Large intestine (tissue), 12 donors: ENCODE measurements at places on chromosomes 4 and X.

- no peak for DNase-seq
Measured at GRCh38 chr4:189765301-189765700, 175.4 kb upstream of the FRG1 start.

- no peak for DNase-seq
Measured at GRCh38 chrX:378443-378842, 8.3 kb downstream of the PPP2R3B start.

- DNase-seq: no peak
Measured at GRCh38 chr4:154390324-154390723, 101.3 kb downstream of the DCHS2 start.

DNA sequence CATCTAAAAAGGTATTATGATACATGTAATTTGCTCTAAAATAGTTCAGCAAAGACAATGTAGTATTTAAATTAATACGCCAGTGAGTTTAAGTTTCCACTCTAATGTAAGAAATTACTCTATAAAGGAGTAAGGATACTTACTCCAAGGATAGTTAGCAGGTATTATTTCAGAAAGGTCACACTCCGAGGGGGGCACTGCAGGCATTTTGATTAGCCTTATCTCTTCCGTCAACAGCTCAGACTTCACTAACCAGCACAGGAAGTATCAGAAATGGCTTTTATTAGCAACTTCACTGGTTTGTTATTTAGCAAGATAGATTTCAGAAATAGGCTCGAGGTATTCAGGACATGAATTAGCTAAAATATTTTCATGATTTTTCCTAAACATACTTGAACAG, 127.0 kb downstream of the COX18 start:
- DNase-seq: no peak

GRCh38 chr4:53520116-53520515, 71.2 kb downstream of the LNX1 start:
- DNase-seq: no peak

DNA sequence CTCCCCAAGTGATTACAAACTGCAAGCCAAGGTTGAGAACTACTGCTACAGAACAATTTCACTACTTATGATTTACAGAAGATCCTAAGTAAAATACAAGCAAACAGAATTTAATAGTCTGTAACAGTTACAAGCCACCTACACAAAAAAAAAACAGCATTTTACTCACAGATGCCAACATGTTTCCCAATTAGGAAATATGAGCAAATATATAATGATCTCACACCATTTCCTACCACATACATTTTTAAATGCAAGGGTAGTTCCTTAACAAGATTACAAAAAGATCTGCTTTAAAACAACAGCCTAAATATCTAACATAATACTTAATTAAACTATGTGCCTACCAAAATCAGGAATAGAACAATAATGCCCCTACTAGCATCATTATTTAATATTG, 63.4 kb downstream of the EFHC2 start:
- no peak for DNase-seq

GRCh38 chrX:47321823-47322371, 48.5 kb upstream of the ZNF157 start:
- DNase-seq: no peak

GRCh38 chr4:110636171-110636679, 13.3 kb upstream of the PITX2 start:
- no peak for DNase-seq

DNA sequence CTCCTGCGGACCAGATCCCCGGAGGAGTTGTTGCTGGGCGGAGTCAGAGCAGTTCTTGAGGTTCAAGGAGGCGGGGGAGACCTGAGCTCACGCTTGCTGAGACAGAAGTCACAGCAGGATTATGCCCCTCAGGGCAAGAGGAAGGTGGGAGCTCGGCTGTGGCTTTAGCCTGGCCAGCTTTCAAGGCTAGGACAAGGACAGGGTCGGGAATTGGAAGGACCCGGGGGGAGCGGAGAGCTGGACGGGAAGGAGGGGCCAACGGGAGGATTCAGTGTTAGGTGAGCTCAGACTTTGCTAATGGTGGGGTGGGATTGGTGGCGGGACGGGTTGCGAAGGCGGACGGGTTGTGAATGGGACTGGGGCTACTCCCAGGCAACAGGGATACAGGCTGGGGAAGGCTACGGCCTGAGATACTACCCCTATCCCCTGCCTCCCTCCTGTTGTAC, at the start of gene RIBC1:
Gene RIBC1 (plus strand): TSS at position 13 of the 446 bp plus-strand sequence. CDS start 3,404 bp downstream, outside the sequence.
- no peak for DNase-seq

GRCh38 chr4:29128810-29129209, 1591.4 kb upstream of the PCDH7 start:
- DNase-seq: no peak

DNA sequence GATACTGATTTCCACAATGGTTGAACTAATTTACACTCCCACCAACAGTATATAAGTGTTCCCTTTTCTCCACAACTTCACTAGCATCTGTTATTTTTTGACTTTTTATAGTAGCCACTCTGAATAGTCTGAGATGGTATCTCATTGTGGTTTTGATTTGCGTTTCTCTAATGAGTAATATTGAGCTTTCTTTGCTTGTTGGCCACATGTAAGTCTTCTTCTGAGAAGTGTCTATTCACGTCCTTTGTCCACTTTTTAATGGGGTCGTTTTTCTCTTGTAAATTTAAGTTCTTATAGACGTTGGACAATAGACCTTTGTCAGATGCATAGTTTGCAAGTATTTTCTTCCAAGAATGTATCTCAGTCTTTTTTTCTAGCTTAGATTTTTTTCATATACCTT, 10.0 kb downstream of the FBXW7 start:
- no peak for DNase-seq

DNA sequence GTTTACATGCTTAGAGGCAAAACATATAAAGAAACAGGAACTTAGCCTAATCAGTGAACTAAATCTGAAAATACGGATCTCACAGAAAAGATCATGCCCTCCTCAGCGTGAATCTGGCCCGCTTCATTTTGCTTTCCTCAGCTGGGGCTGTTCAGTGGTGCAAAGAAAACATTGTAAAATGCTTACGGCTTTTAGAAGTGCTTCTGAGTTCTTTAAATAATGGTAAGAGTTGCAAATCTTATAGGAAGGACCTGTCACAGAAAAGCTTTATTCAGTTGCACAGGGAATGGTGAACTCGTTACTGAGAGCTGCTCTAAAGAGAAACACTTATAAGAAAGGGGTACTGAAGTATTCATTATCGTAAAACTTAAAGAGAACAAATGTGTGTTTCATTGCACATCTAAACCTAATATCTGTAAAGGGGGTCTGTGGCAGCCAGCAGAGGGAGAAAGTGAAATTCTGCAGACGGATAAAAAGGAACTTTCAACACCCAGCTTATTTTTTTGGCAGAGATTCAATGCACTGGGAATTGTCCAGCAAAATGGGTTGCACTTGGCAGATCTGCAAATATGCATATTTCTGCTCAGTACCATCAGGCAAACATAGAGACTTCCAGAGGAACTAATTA, 139.2 kb upstream of the ANK2 start:
- peak; percentile 13 for DNase-seq

GRCh38 chr4:88177983-88178625, 19.7 kb upstream of the ABCG2 start:
- DNase-seq: peak; percentile 66

GRCh38 chr4:42391981-42392380, 5.3 kb upstream of the SHISA3 start:
- DNase-seq: no peak

DNA sequence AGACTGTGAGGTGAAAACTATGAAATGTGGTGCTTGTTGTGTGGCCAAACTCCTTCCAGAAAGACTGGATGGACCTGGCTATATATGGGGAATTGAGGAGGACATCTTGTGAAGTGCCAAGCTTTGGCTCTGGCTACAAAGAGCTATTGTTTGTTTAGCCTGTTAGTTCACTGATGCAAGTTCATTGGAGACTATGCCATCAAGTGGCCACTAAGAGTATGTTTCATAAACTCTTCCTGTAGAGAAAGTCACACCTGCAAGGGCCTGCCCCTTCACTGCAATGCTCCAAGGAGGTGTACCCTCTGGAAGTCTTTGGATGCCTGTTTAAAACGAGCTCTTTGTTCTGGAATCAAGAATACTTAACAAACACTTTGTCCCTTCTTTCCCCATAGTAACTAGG, 382.0 kb downstream of the GABRG1 start:
- DNase-seq: peak; percentile 8

- no peak for DNase-seq
Measured at GRCh38 chrX:33415459-33415858, 204.1 kb upstream of the DMD start.

GRCh38 chr4:15794905-15795304, 16.8 kb downstream of the CD38 start:
- no peak for DNase-seq

DNA sequence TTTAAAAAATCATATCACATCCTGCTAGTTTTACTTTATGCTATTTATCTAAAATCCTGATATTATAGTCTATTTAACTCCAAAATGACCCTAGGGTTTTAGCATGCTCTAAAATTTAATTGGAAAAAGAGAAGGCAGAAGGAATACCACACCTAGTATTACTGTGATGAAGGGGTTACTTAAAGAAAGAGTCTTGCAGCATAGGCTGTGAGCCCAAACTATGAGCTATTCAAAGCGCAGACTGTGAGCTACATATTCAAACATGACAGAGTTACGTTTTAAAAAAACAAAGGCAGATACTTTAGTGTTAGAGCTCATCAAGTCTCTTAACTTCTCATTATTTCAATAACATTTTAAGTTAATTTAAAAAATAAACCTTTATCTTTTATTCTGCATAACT, 247.7 kb upstream of the ETNPPL start:
- DNase-seq: no peak

- no peak for DNase-seq
Measured at GRCh38 chr4:158068068-158068467, 104.8 kb downstream of the GASK1B start.

DNA sequence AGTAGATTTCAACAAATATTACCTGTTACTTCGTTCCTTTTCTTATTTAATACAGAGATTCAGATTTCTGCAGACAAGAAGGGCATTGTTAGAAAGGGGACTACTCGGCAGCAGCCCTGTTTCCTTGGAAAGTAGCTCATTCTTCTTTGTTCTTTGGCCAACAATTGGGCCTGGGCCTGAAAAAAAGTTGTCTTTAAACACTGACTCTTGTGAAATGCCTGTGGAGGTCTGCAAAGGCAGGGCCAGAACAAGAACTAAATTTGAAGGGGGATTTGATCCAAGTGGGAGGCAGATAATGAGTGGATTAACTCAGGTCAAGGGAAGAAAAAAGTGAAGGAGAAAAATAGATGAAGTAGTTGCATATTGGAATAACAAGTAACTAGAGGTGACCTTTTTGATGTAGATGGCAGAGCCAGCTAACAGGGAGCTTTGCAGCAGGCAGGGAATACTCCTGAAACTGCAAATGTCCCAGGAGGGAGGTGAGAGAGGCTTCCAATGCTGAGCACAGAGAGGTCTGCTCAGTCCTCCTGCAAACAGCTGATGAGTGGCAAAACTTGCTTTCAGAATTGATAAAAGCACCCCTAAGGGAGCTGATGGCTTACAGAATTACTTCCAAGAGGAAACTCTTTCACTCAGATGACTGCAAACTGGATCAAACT, 393.2 kb upstream of the HS3ST1 start:
- no peak for DNase-seq

DNA sequence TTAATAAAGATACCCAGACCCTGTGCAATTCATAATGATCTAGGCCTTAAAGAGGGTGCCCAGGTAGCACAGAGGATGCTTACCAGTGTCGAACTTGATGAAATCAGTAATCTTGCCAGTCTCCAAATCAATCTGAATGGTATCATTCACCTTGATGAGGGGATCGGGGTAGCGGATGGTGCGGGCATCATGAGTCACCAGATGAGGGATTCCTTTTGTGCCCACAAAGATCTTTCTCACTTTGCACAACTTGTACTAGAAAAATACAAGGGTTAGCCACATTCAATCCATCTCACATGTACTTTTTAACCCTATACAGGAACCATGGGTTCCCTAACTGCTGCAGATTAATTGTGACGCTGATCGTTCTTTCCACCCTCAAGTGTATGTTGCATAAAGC, 3.3 kb downstream of the RPS4X start:
- DNase-seq: no peak

GRCh38 chrX:39519566-39520301, 578.0 kb downstream of the BCOR start:
- no peak for DNase-seq

- DNase-seq: no peak
Measured at GRCh38 chr4:54400188-54400587, 171.1 kb downstream of the PDGFRA start.

DNA sequence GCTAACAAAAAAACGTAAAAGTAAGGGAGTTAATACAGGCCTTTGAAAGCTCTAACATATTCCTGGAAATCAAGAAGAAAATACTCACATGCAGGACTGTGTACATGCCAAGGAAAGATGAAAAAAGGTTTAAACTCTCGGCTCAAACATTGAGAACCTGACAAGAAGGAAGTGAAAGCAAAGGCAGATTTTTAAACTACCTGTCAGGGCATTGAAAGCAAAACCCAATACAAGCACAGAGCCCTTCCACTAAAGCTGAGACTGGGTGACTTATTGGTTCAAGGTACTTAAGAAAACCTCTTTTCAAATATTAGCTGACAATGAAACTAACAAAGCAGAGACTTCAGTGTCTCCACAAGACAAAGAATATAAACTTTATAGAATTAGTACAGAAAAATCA, 313.0 kb upstream of the GRID2 start:
- DNase-seq: no peak

- no peak for DNase-seq
Measured at GRCh38 chr4:35943606-35944005, 300.7 kb downstream of the ARAP2 start.

DNA sequence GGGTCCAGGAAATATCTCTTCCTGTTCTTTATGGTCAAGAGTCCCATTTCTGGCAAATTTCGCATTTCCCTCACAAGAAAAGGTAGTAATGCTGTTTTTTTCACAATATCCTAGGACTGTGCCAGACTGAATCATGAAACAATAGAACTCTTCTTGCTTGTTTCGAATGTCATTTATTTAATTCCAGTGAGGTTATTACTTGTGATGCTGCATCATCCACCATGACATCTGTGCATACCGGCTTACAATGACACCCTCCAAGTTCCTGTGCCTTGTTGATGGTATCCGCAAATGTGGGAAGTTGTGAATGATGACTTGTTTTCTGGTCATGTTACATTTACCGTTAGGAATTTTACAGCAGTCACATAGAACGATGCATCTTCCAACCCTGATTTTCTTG, 42.9 kb upstream of the SPRY1 start:
- no peak for DNase-seq

- no peak for DNase-seq
Measured at GRCh38 chr4:11614426-11614825, 185.7 kb upstream of the HS3ST1 start.

GRCh38 chr4:35934320-35934981, 309.9 kb downstream of the ARAP2 start:
- DNase-seq: peak; percentile 2

- DNase-seq: no peak
Measured at GRCh38 chr4:168879188-168879587, 130.9 kb downstream of the CBR4 start.

- no peak for DNase-seq
Measured at GRCh38 chr4:8850830-8851188, 20.8 kb downstream of the HMX1 start.

DNA sequence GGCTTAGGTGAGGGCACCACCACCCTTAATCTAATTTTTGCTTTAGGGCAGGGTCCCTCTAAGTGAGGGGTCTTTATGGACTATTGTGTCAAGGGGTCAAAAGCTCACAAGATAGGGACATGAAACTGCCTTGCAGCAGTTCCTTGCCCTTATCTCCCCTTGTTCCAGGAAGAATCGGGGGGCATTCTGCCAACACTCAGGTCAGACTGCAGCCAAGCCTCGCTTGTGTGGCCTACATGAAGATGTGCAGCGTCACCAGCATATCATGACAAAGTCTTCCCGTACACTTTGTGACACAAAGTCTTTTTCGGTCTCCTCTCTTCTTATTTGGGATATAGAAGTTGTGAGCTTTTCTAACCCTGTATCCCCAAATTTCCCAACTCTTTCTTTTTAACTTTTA, 17.5 kb upstream of the USP9X start:
- no peak for DNase-seq
